ENCODE measurements at places on chromosomes 4 and X. TPM values are rescaled to one million over a fixed set of nuclear protein-coding genes. Genes with fewer than 3 reads are reported as not detected.

Gene GBA3
- total RNA-seq, result 0.10 TPM

Gene UBA1
- 53.2 TPM for total RNA-seq

Gene PSAPL1
- not detected for total RNA-seq

Gene FAM149A
- total RNA-seq, result 0.42 TPM

Gene MAGED4B
- 0.42 TPM for total RNA-seq

Gene TMPRSS11A
- not detected for total RNA-seq

Gene CD40LG
- total RNA-seq, result 18.4 TPM

Gene H2BW2
- total RNA-seq, result not detected

Gene PLAC8
- total RNA-seq, result 354 TPM

Gene DOK7
- 0.63 TPM for total RNA-seq

Gene TCEAL7
- total RNA-seq, result 0.21 TPM

Gene FRAS1
- under 0.01 TPM for total RNA-seq

Gene TKTL2
- 0.42 TPM for total RNA-seq

Gene GAGE12H
- total RNA-seq, result not detected

Gene PWWP3B
- not detected for total RNA-seq

Gene TMPRSS11B
- not detected for total RNA-seq

All from mononuclear cell (primary cell).